MCF 10A (cell line): ENCODE measurements at places on chromosomes 11 and 22. TPM values are rescaled to one million over a fixed set of nuclear protein-coding genes. Genes with fewer than 3 reads are reported as not detected.
A peak's percentile ranks its signal among the peaks of the same experiment; 100 is the strongest.

- no peak overlapping the region for H3K27ac ChIP-seq
- peaks cover 21% of the 10 kb centered on the region for H3K27me3 ChIP-seq
- DNase-seq, result no peak
- H3K4me1 ChIP-seq, result peaks cover 7% of the 10 kb centered on the region
- H3K36me3 ChIP-seq, result no peaks in the 10 kb centered on the region
These were observed 108.8 kb upstream of the CADM1 start for GRCh38 chr11:115613004-115613403.

TCN2 gene
- 1.2 and 1.4 TPM in 2 replicates for total RNA-seq

GRCh38 chr11:19978668-19979518, 181.4 kb downstream of the DBX1 start:
- peak overlapping the region; percentile 37 for H3K4me3 ChIP-seq
- DNase-seq, result peak; percentile 91
- H3K27me3 ChIP-seq, result no peaks in the 10 kb centered on the region
- H3K27ac ChIP-seq, result peak overlapping the region; percentile 96
- H3K36me3 ChIP-seq, result peaks cover 15% of the 10 kb centered on the region

GRCh38 chr11:45209000-45209879, 62.8 kb downstream of the PRDM11 start:
- H3K36me3 ChIP-seq, result peaks cover 6% of the 10 kb centered on the region
- no peak overlapping the region for H3K27ac ChIP-seq
- no peak for DNase-seq
- no peaks in the 10 kb centered on the region for H3K27me3 ChIP-seq
- H3K4me1 ChIP-seq, result no peaks in the 10 kb centered on the region
- H3K4me3 ChIP-seq, result no peak overlapping the region

DNA sequence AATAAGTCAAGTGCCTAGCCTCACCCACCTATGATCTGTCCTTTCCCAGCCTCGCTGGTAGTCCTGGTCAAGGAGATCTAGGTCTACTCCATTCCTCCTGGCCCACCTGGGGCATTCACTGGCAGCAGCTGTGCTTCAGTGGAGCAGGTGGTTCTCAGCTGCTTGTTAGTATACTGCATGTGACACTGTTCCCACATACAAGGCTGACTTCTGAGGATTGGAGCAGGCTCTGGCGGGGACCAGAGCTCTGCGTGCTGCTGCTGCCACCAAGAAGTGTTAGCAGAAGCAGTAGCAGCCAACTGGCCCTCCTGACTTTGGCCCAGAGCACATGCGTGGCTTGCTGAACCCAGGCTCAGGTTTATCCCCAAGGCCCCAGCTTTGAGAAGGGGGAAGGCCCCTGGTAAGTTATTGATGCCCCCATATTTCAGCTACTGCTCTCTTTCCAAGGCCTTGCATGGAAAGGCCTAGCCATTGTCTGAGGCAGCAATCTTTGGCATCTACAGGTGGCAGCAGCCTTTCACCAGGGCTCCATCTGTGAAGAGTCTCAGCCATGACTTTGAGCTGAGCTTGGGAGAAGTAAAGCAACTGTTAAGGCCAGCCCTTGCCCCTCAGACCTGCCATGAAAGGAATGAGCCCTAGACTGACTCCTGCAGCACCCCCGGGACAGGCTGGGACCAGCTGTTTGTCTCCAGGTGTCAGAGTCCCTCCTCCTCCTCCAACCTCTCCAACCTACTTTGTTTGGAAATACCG, 26.5 kb downstream of the ARHGAP1 start:
- H3K4me1 ChIP-seq, result peaks cover 14% of the 10 kb centered on the region
- H3K36me3 ChIP-seq, result peaks cover 76% of the 10 kb centered on the region
- DNase-seq, result no peak
- H3K27ac ChIP-seq, result peak overlapping the region; percentile 97
- no peak overlapping the region for H3K4me3 ChIP-seq

DNA sequence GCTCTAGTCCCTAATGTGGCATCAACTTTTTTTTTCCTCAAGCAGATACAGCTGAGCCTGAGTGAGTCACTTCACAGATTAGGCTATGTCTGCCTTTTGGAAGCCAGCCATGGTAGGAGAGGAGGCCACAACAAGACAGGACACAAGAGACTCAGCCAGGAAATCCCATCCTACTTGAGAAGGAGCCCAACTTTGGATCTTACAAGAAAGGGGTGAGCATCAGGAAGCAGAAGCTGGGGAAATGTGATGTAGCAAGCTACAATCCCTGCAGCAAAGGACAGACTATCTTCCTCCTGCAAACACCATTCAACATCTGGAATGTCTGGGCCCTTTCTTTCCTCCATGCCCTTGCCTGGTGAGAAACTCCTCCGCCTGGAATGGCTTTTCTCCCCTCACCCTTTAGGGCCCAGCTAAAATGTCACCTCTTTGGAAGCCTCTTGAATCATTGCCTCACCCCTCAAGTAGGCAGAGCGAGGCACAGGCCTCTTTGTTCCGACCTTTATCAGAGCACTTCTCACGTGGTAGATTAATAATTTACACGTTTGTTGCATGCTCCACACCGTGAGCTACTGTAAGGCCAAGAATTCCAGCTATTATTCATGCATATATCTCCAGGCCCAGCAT, 156.4 kb upstream of the PITPNB start:
- peak; percentile 53 for DNase-seq
- peaks cover 62% of the 10 kb centered on the region for H3K27me3 ChIP-seq
- no peak overlapping the region for H3K27ac ChIP-seq
- no peak overlapping the region for H3K4me3 ChIP-seq
- H3K4me1 ChIP-seq, result no peaks in the 10 kb centered on the region

DNA sequence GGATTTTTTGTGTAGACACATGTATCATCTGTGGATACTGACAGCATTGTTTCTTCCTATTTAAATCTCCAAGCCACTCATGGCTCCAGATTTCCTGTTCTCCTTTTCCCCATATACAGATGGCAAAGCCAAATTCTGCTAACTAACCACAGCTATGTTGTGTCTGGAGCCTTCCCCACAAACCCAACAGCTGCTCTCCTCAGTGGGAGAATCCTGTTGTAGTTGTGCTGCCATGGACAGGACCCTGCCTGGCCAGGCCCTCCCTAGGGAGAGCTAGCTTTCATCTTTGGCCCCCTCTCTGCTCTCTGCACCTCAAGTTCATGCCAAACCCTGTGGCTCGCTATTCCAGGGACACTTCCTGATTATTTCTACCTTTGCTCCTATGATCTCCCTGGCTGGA, 106.4 kb upstream of the CCDC90B start:
- H3K27me3 ChIP-seq, result no peaks in the 10 kb centered on the region
- DNase-seq, result no peak
- no peaks in the 10 kb centered on the region for H3K4me1 ChIP-seq
- H3K27ac ChIP-seq, result no peak overlapping the region

GRCh38 chr11:119421941-119422808, 797 bp downstream of the THY1 start:
- H3K27ac ChIP-seq, result no peak overlapping the region
- DNase-seq, result no peak
- H3K4me3 ChIP-seq, result no peak overlapping the region
- no peaks in the 10 kb centered on the region for H3K36me3 ChIP-seq
- peaks cover 12% of the 10 kb centered on the region for H3K27me3 ChIP-seq
